ENCODE measurements at places on chromosomes 5 and 9. TPM values are rescaled to one million over a fixed set of nuclear protein-coding genes. Genes with fewer than 3 reads are reported as not detected.

Gene ZBTB5
- 10.0 TPM for total RNA-seq

Gene GPX3
- 3.5 TPM for total RNA-seq

Gene FIBCD1
- total RNA-seq = not detected

Gene RNF183
- not detected for total RNA-seq

Gene UIMC1
- 56.5 TPM for total RNA-seq

Gene CORO2A
- 0.30 TPM for total RNA-seq

Gene SVEP1
- total RNA-seq = 0.29 TPM

Gene OMD
- total RNA-seq = not detected

Gene SPATA31A3
- total RNA-seq = not detected

Gene SPACA9
- 4.7 TPM for total RNA-seq

Gene C9orf152
- total RNA-seq = not detected

Gene NIPAL4
- total RNA-seq = not detected

Gene ASTN2
- 1.6 TPM for total RNA-seq

Gene SUB1
- total RNA-seq = 252 TPM

Gene PCDHGA8
- total RNA-seq = 0.95 TPM

Gene DRD1
- not detected for total RNA-seq

Gene PRDM9
- not detected for total RNA-seq

DNA sequence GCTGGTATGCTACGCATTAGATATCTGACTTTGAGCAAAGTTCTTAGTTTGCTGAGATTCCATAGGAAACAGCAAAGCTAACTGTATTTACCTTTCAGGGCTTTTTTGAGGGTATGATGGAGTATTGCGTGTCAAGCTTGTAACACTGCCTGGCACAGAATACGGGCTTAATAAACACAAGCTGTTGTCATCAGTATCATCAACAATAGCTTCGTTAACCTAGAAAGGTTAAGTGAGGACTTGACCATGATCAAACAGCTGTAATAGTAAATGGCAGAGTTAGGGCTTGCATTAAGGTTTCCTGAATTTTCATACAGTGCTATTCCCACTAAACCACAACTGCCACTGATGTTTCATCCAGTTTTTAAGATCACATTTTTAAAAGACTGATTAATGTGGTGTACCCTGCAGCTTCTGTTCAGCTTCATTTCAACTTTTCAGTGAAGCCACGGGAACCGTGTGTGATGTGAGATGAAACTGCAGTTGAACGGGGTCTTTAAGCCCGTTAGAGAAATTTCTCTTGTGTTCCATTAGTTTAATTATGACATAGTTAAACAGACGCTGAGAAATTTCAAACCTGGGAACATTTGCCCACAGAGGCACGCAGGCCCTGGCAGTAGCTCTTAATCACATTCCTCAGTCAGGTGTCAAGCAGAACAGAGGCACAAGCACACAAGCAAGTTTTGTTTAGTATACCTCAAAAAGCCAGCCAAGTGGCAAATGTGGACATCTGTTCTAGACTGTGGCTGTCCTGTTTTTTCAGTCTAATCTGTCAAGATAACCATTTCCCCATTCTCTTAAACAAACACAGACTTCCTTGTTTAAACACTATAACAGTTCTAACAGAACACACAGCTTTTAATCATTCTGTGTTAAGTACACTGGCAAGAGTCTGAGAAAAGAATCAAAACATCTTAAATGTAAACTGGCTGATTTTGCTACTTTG, 147.1 kb downstream of the ZNF608 start:
- no peak overlapping the region for H3K4me3 ChIP-seq
- DNase-seq = peak; percentile 98
- H3K4me1 ChIP-seq = peaks cover 63% of the 10 kb centered on the region
- H3K27me3 ChIP-seq = no peaks in the 10 kb centered on the region
- peak overlapping the region; percentile 99 for H3K27ac ChIP-seq
- H3K36me3 ChIP-seq = no peaks in the 10 kb centered on the region

GRCh38 chr5:63726496-63726895, 235.7 kb downstream of the HTR1A start:
- no peak overlapping the region for H3K4me3 ChIP-seq
- H3K36me3 ChIP-seq = no peaks in the 10 kb centered on the region
- no peaks in the 10 kb centered on the region for H3K4me1 ChIP-seq
- no peak overlapping the region for H3K27ac ChIP-seq
- no peaks in the 10 kb centered on the region for H3K27me3 ChIP-seq

- no peaks in the 10 kb centered on the region for H3K36me3 ChIP-seq
- H3K4me3 ChIP-seq = no peak overlapping the region
- H3K27me3 ChIP-seq = no peaks in the 10 kb centered on the region
- no peak overlapping the region for H3K27ac ChIP-seq
- no peaks in the 10 kb centered on the region for H3K4me1 ChIP-seq
- DNase-seq = no peak
These were observed 59.6 kb upstream of the SPATA31C2 start for GRCh38 chr9:88197781-88198340.

- no peak for DNase-seq
- H3K36me3 ChIP-seq = no peaks in the 10 kb centered on the region
- H3K27ac ChIP-seq = no peak overlapping the region
- no peak overlapping the region for H3K4me3 ChIP-seq
- peaks cover 5% of the 10 kb centered on the region for H3K27me3 ChIP-seq
These were observed 51.4 kb upstream of the COL15A1 start for GRCh38 chr9:98892288-98892687.

- H3K4me1 ChIP-seq = no peaks in the 10 kb centered on the region
- H3K27me3 ChIP-seq = peaks cover 5% of the 10 kb centered on the region
- no peak overlapping the region for H3K4me3 ChIP-seq
- H3K36me3 ChIP-seq = no peaks in the 10 kb centered on the region
These were observed 32.1 kb downstream of the PRKACG start for GRCh38 chr9:68981789-68982188.

DNA sequence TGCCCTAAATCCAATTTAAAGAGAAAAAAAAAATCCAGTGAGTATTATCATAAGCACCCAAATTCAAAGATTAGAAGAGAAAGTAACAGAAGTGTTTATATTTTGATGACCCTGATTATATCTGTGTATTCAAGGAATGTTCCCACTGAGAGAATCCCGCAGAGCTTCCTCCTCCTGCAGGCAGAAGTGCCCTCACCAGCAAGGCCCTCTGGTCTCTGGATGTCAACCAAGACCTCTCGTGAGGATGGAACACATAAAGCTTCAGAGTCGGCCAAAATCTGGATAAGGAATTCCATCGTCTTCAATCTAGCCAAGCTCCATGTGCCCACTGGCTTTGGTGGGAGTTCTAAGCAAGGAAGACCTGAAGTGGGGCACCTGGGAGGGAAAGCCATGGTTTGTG, 18.1 kb downstream of the PTCH1 start:
- no peak overlapping the region for H3K4me3 ChIP-seq
- H3K27me3 ChIP-seq = no peaks in the 10 kb centered on the region

GRCh38 chr5:60993425-60993824, 48.4 kb downstream of the NDUFAF2 start:
- H3K27ac ChIP-seq = no peak overlapping the region
- DNase-seq = no peak
- H3K4me3 ChIP-seq = no peak overlapping the region
- no peaks in the 10 kb centered on the region for H3K27me3 ChIP-seq
- peaks cover 3% of the 10 kb centered on the region for H3K36me3 ChIP-seq

GRCh38 chr5:50864466-50864865, 198.0 kb downstream of the PARP8 start:
- H3K4me3 ChIP-seq = no peak overlapping the region
- no peak for DNase-seq
- H3K4me1 ChIP-seq = no peaks in the 10 kb centered on the region
- H3K27me3 ChIP-seq = no peaks in the 10 kb centered on the region
- no peak overlapping the region for H3K27ac ChIP-seq
- no peaks in the 10 kb centered on the region for H3K36me3 ChIP-seq

GRCh38 chr9:4555236-4555635, 65.0 kb downstream of the SLC1A1 start:
- no peaks in the 10 kb centered on the region for H3K27me3 ChIP-seq
- H3K36me3 ChIP-seq = no peaks in the 10 kb centered on the region
- H3K27ac ChIP-seq = peak overlapping the region; percentile 86

DNA sequence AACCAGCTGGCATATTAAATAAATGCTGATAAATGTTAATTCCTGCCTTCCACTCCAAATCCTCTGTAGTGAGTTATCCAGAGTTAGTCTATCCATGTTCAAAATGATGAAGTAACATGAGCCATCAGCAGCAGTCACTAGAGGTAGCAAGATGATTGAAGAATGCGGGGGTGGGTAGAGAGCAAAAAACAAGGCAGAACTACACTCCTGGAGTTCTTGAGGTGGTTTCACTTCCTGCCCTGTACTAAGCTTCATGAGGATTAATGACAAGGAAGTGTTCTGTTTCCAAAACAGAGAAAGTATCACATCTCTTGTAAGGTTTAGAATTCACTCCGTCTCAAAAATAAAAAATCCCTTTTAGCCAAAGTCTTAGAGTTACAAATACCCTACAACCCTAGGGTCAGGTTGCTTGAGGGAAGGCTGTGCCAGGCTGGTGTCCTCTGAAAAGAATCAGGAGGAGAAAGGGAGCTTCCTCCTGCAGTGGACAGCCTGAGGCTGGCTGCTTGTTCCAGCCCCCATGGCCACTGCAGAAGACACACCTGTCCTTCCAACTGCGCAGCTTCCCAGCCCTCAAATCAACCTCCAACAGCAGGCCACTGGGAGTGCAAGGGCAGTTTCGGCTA, 180.2 kb downstream of the DENND1A start:
- DNase-seq = no peak
- H3K36me3 ChIP-seq = no peaks in the 10 kb centered on the region
- no peaks in the 10 kb centered on the region for H3K4me1 ChIP-seq
- H3K4me3 ChIP-seq = no peak overlapping the region

DNA sequence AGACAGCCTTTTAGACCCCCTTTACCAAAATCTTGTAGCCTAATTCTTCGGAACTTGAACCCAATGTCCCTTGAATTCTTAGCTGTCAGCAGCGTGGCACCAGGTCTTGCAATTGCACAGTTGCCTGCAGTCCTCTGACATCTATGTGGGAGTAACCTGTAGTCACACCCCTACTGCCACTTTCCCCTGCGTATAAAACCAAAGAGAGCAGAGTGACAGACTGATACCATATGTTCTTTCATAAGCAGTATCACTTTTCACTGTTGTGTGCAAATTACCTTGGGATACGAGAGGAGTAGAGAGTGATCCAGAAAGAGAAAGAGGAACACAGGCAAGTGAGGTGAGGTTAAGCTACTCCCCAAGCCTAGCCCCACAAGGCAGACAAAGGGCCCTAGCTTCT, 364.3 kb upstream of the ADAMTSL1 start:
- DNase-seq = no peak
- H3K27ac ChIP-seq = no peak overlapping the region
- H3K4me1 ChIP-seq = no peaks in the 10 kb centered on the region
- no peaks in the 10 kb centered on the region for H3K36me3 ChIP-seq
- peaks cover 7% of the 10 kb centered on the region for H3K27me3 ChIP-seq

DNA sequence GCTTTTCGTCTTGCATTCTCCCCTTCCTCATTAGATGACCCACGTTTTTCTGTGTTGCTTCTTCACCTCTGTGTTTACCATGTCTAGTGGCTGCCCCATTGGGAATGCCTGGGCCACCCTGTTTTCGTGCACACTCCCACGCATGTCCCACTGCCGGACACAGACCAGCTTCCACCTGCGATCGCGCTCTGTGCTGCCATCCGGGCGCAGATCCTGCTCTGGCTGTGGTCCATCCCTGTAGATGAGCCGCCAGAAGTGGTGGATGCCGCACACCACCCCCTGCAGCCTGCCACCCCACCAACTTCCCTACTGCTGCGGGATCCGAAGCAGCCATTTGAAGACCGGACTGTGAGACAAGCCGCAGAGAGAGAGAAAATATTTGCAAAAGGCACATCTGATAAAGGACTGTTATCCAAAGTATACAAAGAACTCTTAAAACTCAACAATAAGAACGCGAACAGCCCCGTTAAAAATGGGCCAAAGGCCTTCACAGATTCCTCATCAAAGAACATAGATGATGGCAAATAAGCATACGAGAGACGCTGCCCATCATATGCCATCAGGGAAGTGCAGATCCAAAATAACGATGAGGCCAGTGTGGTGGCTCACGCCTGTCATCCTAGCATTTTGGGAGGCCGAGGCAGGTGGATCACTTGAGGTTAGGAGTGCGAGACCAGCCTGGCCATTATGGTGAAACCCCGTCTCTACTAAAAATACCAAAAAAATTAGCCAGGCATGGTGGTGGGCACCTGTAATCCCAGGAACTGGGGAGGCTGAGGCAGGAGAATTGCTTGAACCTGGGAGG, 163.7 kb downstream of the COL23A1 start:
- no peaks in the 10 kb centered on the region for H3K4me1 ChIP-seq
- H3K27ac ChIP-seq = no peak overlapping the region
- no peaks in the 10 kb centered on the region for H3K27me3 ChIP-seq
- DNase-seq = no peak
- no peaks in the 10 kb centered on the region for H3K36me3 ChIP-seq

GRCh38 chr5:32317041-32317440, 4.3 kb upstream of the MTMR12 start:
- no peaks in the 10 kb centered on the region for H3K27me3 ChIP-seq
- H3K4me3 ChIP-seq = no peak overlapping the region
- H3K27ac ChIP-seq = no peak overlapping the region
- H3K36me3 ChIP-seq = no peaks in the 10 kb centered on the region
- DNase-seq = no peak
- no peaks in the 10 kb centered on the region for H3K4me1 ChIP-seq

- no peak overlapping the region for H3K4me3 ChIP-seq
- H3K27ac ChIP-seq = no peak overlapping the region
- no peaks in the 10 kb centered on the region for H3K4me1 ChIP-seq
- no peaks in the 10 kb centered on the region for H3K27me3 ChIP-seq
- DNase-seq = no peak
- no peaks in the 10 kb centered on the region for H3K36me3 ChIP-seq
These were observed 42.4 kb downstream of the STARD4 start for GRCh38 chr5:111469903-111470302.

DNA sequence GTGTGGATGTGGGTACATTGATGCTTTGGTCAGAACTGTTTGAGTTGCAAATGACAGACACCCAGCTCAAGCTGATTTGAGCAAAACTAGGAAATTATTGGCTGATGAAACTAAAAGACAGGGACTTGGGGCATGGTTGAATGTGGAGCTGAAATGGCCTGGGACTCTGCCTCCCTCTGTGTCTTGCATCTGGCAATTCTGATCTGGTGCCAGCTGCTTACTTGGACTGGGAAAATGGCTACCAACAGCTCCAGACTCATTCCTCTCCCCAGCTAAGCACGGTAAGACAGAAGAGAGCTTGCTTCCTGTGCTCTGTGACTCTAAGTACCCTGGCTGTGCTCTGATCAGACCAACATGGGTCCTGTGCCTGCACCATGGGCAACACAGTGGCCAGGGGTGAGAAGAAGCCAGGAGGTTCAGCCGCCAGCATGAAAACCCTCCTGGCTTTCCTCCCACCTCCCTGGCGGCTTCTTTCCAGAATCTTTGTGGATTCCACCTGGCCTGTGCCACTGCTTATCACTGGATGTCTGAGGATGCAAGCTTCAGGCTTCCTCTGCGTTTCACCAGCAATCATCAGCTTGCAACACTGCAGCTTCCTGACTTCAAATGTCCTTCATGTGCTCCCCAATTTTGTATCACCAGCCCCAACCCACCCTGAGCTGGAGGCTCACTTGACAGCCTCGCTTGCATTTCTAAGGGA, 44.1 kb downstream of the C5orf15 start:
- H3K36me3 ChIP-seq = no peaks in the 10 kb centered on the region
- no peak overlapping the region for H3K4me3 ChIP-seq
- no peak for DNase-seq
- no peaks in the 10 kb centered on the region for H3K4me1 ChIP-seq

Data from endothelial cell of umbilical vein (primary cell).